ENCODE measurements at places on chromosomes 6 and 20.

GRCh38 chr6:38407192-38407591, 232.5 kb downstream of the BTBD9 start:
- no peak for DNase-seq

GRCh38 chr6:9161731-9162130, 726.4 kb upstream of the SLC35B3 start:
- DNase-seq, result no peak

- DNase-seq, result no peak
These were observed 104.4 kb downstream of the SMOC2 start for GRCh38 chr6:168545428-168545827.

GRCh38 chr6:8536122-8536521, 100.8 kb upstream of the SLC35B3 start:
- DNase-seq, result no peak

- no peak for DNase-seq
These were observed 164.8 kb upstream of the GGTLC1 start for GRCh38 chr20:24153101-24154040.

DNA sequence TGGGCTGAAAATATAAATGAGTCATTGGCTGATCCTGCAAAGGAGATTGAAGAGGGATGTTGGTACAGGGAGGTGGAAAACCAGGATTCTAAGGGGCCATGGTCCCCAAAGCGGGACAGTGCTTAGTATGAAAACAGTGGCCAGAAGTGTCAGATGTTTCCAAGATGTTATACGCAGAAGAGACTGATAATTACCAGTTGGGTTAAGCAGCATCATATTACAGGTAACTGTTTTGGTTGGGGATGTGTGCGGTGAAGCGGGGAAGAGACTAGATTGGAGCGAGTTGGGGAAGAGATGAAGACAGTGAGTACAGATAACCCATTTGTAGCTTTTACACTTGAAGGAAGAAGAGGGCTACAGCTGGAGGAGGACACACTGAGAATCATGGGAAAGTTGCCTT, 80.8 kb downstream of the PLEKHG1 start:
- no peak for DNase-seq

- DNase-seq, result no peak
These were observed 71.4 kb downstream of the DACT2 start for GRCh38 chr6:168248148-168248620.

- DNase-seq, result no peak
These were observed 6.6 kb upstream of the CPXM1 start for GRCh38 chr20:2807019-2807418.

- DNase-seq, result no peak
These were observed 84.1 kb downstream of the PRND start for GRCh38 chr20:4805663-4806449.

DNA sequence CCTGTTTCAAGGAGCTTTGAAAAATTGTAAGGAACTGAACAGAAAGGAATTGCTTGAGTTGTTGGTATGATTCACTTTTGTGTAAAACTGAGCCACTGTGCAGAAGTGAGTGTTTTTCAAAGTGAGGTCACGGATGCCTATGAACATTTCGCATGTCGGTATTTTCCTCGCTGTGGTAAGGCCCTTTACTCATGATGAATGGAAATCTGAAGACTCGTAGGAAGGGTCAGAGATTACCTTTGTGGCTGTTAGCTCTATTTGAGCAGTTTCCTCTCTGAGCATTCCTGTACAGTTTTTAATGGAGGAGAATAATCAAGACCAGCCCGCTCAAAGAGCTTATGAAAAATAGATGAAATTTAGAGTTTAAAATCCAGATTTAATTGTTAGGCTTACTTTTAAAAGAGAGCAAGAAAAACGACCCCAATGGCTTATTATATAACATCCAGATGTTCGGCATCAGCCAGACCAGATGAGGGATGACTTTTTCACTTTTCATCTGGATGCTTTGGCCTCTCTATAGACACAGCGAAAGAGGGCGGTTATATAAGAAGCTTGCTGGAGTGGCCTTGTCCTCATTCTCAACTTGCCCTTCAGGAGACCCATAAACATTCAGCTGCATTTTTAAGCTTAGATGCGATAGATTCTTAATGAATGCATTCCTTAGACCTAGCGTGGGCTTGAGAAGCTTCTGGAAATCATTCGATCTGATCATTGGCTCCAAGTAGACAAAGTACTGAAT, 99.5 kb downstream of the CD83 start:
- DNase-seq, result no peak

DNA sequence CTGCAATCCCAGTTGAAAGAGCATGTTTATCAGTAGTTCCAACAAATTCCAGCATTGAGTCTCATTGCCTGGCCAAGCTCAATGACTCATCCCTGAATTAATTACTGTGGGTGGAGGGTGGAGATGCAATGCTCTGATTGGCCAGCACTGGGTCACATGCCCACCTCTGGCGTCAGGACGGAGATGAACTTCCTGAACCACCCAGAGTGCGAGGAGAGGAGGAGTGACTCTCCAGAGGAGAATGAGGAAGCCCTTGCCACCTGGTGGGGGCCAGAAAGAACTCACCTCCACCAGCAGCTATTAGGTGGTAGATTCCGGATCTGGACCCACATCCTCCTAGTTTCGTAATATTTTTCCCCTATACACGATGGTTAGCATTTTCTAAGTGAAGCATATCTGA, 283.9 kb downstream of the TBC1D7 start:
- DNase-seq, result peak; percentile 20

DNA sequence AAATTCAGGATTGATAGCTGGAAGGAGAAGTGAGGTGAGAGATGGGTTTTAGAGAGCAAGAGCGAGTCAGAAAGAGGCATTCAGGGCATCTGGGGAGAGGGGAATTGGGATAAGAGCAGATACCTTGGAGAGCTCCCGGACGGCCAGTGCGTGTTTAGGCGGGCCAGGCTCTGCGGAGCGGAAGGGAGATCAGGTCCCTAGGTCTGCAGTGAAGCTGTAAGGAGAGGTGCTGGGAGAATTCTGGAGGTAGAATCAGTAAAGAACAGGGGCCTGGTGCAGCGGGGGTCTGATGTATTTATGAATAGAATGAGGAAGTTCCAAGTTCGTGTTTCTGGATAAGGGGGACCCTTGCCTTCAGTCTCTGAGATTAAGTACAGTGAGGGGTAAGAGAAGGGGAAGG, 47.4 kb upstream of the FAM83D start:
- DNase-seq, result no peak

GRCh38 chr6:147203311-147204059, 732 bp upstream of the STXBP5 start:
- peak; percentile 69 for DNase-seq

- no peak for DNase-seq
These were observed 599 bp upstream of the PSORS1C1 start for GRCh38 chr6:31113861-31114540.

GRCh38 chr20:40728470-40728869, 39.4 kb upstream of the MAFB start:
- DNase-seq, result no peak

DNA sequence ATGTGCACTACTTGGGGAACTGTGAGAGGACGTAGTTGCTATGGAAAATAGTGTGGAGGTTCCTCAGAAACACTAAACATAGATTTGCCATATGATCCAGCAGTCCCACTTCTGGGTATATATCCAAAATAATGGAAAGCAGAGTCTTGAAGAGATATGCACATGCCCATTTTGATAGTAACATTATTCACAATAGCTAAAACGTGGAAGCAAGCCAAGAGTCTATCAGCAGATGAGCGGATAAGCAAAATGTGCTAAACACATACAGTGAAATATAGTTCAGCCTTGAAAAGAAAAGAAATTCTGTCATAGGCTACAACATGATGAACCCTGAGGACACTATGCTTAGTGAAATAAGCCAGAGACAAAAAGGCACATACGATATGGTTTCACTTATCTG, 11.1 kb downstream of the SYNDIG1 start:
- DNase-seq, result no peak

DNA sequence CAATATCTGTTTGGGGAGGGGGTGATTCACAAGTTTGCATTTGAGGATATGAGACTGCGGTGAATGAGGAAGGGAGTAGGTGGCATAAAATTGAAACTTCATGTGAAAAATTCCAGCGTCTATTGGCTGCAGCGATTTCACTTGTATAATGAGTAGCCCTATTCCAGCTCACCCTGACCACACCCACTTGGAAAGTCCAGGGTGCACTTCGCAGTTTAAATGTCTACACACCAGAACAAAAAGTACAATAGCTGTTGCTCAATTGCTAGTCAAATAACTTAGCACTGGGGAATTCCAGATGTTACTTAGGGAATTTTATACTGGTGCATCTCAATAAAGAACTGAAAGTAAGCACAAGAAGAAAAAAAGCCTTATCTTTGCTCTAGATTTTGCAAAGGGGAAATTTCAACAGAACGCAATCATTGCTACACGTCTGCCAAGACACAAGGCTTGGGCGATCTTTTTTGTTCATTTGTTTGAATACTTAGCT, 6.3 kb downstream of the TNFAIP3 start:
- DNase-seq, result no peak

- DNase-seq, result no peak
These were observed 8.4 kb downstream of the PAX1 start for GRCh38 chr20:21713901-21714296.

DNA sequence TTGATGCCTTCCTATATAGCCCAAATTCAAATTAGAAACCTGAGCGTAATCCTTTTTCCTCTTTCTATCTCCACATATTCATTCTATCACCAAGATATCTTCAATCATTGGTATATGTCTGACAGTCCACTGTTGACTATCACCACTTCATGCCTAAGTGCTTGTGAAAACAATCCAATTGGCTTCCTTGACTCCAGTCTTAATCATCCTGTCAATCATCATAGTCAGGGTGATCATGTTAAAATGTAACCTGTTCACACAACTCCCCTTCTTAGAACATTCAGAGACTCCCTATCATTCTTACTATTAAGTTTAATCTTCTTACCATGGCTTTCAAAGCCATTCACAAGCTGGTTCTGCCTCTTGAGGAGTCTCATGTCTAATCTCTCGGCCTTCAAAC, 616.7 kb downstream of the PHF3 start:
- DNase-seq, result no peak

DNA sequence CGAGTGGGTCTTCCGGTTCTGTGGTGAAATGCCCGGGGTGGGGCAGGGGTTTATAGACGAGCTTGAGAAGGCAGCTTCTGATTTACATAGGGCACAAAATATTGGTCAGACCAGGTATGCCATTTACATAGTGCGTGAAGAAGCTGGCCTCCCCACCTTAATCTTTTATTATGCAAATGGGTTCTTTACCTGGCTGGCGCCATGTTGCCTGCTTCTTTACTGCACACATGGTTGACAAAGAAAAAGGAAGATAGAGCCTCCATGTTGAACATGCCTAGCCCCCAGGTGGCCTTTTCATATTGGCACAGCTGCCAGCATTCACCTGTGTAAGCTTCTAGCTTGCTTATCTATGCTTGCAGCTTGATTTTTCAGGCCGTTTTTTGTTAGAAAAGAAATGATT, 276.2 kb downstream of the PHACTR1 start:
- no peak for DNase-seq

GRCh38 chr6:6688951-6689350, 100.4 kb downstream of the LY86 start:
- no peak for DNase-seq

DNA sequence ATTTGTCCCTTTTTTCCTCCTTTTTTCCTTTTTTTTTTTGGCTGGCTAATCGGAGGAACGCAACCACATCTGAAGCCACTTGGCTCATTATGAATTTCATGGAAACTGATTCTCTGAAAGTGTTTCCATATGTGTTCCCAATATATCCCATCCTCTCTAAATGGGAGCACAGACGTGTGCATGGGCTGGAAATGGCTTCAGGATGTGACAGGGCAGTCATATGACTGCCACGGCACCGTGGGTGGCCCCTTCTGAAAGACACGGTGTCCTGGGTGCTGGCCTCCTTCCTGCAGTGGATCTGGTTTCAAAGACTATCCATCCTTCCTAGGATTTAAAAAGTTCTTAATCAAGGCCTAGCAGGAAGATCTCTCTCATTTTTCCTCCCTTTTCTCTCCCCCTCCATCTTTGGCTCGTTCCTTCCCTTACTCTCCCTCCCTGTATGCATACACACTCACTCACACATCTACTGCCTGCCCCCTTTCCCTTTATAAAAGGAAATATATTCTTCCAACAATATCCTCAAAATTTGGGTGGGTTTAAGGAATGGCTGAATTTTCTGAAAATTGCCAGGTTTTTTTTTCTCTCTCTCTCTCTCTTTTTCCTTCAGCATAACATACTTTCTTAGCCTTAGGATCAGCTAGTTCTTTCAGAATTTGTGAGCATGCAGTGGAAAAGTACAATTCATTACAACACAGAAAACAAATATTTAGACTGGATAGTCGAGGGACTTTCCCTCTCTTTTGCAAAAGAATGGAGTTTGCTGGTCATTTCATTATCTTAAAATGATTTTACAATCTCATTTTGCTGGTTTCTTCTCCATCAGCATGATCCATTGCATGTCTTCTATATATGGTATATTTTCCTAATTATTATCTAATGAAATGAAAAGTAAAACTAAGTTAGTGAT, 161.2 kb upstream of the SUPT3H start:
- no peak for DNase-seq

- DNase-seq, result no peak
These were observed 791.1 kb downstream of the MAFB start for GRCh38 chr20:39897781-39898466.

GRCh38 chr6:147787417-147787816, 278.9 kb downstream of the SAMD5 start:
- no peak for DNase-seq

- no peak for DNase-seq
These were observed 62.6 kb upstream of the SIRPA start for GRCh38 chr20:1832634-1833033.

GRCh38 chr20:4613718-4614620, 107.7 kb upstream of the PRND start:
- peak; percentile 48 for DNase-seq
